Naive B cell (primary cell): ENCODE measurements at places on chromosomes 13 and 19.

- DNase-seq: no peak
These were observed 331.3 kb downstream of the UQCRFS1 start for GRCh38 chr19:28881616-28882015.

- DNase-seq: no peak
These were observed 249.3 kb upstream of the HTR2A start for GRCh38 chr13:47146136-47146535.

DNA sequence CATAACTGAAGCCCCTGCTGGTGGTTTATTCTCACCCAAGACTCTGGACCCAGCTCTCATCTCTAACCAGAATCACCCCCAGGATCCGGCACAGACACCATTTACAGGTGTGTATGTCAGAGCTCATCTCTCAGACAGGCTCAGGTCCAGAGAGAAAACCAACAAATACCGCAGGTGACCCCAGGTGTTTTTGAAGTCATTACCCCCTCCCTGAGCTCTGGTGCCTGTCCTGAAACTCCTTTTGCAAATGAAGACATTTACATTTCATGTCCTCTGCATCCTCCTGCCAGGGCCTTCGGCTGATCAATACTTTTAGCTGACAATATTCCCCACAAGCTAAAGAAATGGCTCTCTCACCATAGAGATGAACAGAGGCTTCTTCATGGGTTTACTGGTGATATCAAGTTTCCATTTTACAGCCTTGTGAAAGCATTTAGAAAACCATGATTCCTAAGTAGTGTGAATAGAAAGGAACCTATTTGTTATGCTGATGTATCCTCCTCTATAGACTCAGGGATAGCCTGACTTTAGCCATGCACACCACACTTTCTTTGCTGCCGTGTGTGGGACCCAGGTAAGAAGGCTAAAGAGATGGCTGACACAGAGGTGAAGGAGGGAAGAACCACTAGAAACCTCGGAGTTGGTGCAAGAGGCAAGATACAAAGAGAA lies 131.3 kb downstream of the KCTD15 start:
- no peak for DNase-seq

DNA sequence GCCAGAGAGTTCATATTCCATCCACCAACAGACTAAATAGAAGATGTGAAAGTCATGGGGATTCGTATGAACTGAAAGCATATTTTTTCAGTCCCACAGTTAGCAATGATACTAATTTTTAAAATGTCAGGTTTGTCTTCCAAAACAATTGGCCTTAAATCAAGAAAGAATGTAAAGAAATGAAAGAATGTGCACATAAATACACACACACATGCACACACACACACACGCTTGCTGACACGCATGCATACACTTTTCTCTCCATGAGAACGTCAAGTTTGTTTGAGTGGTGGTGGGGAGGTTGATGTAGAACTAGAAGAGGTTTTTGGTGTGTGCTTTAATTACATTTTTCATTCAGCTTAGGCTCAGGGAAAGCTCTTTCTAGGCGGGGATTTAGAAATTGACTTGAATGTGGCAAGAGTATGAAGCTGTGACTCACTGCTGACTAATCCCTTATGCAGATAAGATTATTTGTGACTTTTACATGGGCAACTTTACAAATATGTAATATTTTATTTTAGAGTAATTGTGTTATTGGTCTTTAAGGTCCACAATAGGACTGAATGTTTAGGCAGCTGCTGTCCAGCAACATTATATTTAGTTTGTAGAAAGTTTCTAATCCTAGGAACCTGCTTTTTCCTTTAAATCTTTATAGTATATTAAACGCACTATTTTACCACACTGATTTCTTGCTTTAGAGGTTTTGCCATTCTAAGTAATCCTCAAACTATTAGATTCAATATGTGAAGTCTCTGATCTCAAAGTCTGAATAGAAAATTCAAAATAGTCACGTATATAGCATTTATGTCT lies 18.8 kb downstream of the FLT1 start:
- no peak for DNase-seq

GRCh38 chr19:5448374-5448773 lies 6.8 kb upstream of the ZNRF4 start:
- DNase-seq: no peak

- DNase-seq: no peak
These were observed 53.0 kb downstream of the ZAR1L start for GRCh38 chr13:32262165-32262564.

DNA sequence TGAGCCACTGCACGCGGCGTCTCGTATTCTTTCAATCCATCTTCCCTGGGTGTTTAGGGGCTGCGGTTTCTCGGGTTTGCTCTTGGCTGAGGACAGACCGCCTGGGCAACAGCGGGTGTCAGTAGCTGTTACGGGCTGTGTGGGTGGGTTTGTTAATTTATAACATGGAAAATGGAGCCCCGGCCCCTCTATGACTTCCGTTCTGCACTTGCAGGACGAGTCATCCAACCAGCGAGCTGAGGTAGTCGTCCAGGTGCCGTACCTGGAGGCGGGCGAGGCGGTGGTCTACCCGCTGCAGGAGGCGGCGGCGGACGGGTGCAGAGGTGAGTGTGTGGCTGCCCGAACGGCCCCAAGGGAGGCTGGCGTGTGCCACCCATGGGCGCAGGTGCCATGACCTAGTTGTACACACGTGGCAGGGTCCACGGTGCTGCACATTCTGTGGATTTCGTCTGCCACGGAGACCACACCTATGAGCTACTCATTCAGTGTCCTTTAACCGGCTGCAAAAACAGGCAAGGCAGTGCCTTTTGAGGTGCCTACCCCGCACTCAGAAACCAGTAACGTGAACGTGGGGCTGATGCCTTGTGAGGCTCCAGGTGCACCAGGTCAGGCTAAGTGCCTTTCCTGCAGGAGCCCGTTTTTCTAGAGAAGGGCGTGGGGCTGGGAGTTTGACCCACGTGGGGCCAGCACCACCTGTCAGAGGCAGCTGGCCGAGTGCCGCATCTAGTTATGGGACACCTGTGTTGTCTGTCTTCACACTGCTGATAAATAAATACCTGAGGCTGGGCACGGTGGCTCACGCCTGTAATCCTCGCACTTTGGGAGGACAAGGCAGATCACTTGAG lies 10.9 kb downstream of the POLR2E start:
- DNase-seq: no peak

GRCh38 chr19:50008532-50008931 lies 16.6 kb downstream of the VRK3 start:
- DNase-seq: no peak

DNA sequence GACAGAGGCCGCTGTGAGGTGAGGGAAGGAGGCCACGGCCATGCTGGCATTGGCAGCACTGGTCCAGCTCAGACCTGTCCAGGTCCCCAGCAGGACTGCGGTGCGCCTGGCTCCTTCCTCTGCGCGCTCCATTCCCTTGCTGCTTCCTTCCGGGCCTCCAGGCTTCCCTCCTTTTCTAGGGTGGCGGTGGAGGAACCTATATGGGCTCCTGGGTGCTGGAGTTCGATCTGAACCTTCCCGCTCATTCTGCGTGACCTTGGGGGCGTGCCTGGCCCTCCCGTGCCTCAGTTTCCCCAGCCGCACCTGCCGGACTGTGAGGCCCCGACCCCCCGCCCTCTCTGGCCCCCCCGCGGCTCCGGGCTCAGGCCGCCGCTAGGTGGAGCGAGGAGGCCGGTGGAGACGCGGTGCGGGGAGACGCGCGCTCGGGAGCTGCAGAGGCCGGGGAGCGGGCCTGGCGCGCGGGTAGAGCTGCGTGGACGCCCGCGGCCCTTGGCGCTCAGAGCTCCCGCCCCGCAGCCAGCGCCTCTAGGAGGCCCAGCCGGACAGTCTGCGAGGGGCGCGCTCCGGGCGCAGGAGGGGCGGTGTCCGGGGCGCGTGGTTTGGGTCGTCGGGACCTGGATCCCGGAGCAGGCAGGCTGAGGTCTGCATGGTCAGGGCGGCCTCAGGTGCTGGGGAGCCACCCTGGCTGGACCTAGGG lies 29.9 kb downstream of the EFNA2 start:
- DNase-seq: peak; percentile 24

DNA sequence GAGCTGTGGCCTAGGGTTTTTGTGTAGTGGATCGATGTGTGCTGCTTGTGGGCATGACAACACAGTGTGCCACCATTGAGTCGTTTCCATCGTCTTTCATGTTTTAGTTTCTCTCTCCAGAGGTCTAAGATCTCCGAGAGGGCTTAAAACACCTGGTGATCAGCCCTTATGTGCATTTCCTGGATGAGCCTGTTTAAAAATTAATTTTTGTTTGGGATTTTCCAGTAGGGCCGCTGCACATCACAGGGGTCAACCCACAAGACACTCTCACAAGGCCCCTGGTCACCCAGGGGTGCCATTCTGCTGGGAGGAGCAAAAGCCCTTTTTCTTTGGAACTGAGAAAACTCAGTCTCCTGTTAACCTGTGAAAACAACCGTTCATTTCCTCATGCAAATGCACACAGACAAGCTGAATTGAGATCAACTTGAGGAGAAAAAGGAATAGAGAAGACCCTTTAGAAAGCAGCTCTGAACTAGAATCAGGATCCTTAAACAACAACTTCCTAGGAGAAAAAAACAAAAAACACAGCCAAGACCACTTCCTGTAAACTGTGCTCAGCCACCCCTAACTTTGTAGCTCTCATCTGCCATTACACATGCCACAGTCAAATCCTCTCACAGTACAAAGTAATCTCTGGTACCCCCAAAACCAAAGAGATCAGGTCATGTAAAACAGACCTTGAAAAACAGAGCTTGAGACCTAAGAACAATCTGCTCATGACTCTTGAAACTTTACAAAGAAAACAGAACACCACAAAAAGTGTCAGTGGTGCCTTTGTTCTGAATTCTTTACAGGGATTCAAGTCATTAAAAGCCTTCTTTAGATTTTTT lies 8.3 kb upstream of the MTRF1 start:
- no peak for DNase-seq

DNA sequence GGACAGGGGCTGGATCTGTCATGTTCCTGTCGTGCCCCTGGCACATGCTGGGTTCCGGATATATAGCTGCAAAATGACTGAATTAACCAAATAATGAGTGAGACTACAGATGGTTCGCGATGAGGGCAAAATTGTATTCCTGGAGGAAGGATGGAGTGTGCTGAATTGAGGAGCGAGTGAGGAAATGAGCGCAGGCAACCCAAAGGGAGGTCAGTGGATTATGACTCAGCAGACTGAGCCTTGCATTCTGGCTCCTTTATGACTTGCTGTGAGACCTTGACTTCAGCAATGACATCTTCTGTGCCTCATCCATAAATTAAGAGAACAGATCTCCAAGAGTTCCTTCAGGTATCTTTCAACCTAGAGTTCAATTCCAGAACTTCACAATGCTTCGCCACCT lies 115.0 kb upstream of the CLDN10 start:
- DNase-seq: no peak

GRCh38 chr13:74562381-74562780 lies 428.2 kb upstream of the KLF12 start:
- DNase-seq: no peak

GRCh38 chr13:22589880-22590279 lies 590.9 kb upstream of the SGCG start:
- DNase-seq: no peak

DNA sequence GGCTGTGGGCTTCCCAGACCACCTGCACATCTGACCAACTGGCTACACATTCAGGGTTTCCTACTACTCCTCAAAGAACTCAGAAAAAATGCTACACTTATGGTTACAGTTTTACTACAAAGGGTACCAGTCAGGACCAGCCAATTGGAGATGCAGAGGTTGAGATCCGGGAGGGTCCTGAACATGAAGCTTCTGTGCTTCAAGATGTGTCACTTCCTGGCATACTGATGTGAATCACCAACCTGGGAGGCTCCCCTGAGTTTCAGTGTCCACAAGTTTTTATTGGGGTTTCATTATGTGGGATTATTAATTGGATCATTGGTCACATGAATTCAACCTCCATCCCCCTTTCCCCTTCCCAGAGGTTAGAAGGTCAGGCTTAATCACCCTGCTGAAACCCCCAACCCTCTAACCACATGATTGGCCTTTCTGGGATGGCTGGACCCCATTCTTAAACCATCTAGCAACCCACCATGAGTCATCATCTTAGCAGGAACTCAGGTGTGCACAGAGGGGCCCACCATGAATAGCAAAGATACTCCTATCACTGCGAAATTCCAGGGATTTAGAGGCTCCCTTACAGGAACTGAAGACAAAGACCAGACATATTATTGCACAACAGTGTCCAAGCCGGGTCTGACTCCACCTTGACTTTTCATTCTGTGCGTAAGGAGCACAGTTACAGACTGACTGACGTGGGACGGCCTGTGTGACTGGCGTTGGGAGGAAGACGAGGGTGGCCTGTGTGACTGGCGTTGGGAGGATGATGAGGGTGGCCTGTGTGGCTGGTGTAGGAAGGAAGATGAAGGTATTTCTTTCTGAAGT lies 90.7 kb downstream of the ATP8A2 start:
- DNase-seq: no peak
